ENCODE measurements at places on chromosomes 3 and 15. TPM values are rescaled to one million over a fixed set of nuclear protein-coding genes. Genes with fewer than 3 reads are reported as not detected.

The CTXND1 gene
- not detected for total RNA-seq

- H3K27me3 ChIP-seq, result no peaks in the 10 kb centered on the region
- no peak overlapping the region for H3K4me3 ChIP-seq
- H3K36me3 ChIP-seq, result no peaks in the 10 kb centered on the region
- H3K4me1 ChIP-seq, result no peaks in the 10 kb centered on the region
Measured at GRCh38 chr3:184894051-184894450, 82.1 kb downstream of the VPS8 start.

GRCh38 chr3:139288266-139288821, 55.5 kb upstream of the MRPS22 start:
- H3K4me1 ChIP-seq, result no peaks in the 10 kb centered on the region
- no peak overlapping the region for H3K27ac ChIP-seq
- no peak for DNase-seq
- H3K36me3 ChIP-seq, result no peaks in the 10 kb centered on the region
- no peak overlapping the region for H3K4me3 ChIP-seq

GRCh38 chr15:52246686-52247431, 48.7 kb downstream of the MYO5C start:
- no peak for DNase-seq
- H3K4me3 ChIP-seq, result no peak overlapping the region
- H3K4me1 ChIP-seq, result peaks cover 2% of the 10 kb centered on the region
- peaks cover 4% of the 10 kb centered on the region for H3K36me3 ChIP-seq
- H3K27me3 ChIP-seq, result no peaks in the 10 kb centered on the region
- no peak overlapping the region for H3K27ac ChIP-seq

- H3K4me3 ChIP-seq, result no peak overlapping the region
- H3K27me3 ChIP-seq, result no peaks in the 10 kb centered on the region
- no peak for DNase-seq
- H3K27ac ChIP-seq, result no peak overlapping the region
Measured at GRCh38 chr3:71972031-71972430, 187.1 kb upstream of the PROK2 start.

DNA sequence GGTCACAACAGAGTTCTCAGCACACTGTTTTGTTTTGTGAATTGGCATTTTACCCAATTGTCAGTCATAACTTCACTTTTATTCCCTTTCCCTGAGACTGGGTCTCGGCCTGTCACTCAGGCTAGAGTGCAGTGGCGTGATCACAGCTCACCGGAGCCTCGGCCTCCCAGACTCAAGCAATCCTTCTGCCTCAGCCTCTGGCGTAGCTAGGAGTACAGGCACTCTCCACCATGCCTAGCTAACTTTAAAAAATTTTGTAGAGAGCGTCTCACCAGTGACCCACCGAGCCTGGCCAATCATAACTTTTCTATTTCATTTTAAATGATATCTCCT, 26.5 kb downstream of the TRIM71 start:
- H3K4me3 ChIP-seq, result no peak overlapping the region
- no peaks in the 10 kb centered on the region for H3K36me3 ChIP-seq
- no peaks in the 10 kb centered on the region for H3K4me1 ChIP-seq
- no peak overlapping the region for H3K27ac ChIP-seq
- peaks cover 15% of the 10 kb centered on the region for H3K27me3 ChIP-seq

GRCh38 chr3:115581362-115582135, 41.8 kb upstream of the GAP43 start:
- no peaks in the 10 kb centered on the region for H3K4me1 ChIP-seq
- no peak overlapping the region for H3K27ac ChIP-seq
- H3K36me3 ChIP-seq, result no peaks in the 10 kb centered on the region
- H3K27me3 ChIP-seq, result peaks cover 2% of the 10 kb centered on the region
- H3K4me3 ChIP-seq, result no peak overlapping the region

All from endothelial cell of umbilical vein (primary cell).